ENCODE measurements at places on chromosomes 16 and 17.

DNA sequence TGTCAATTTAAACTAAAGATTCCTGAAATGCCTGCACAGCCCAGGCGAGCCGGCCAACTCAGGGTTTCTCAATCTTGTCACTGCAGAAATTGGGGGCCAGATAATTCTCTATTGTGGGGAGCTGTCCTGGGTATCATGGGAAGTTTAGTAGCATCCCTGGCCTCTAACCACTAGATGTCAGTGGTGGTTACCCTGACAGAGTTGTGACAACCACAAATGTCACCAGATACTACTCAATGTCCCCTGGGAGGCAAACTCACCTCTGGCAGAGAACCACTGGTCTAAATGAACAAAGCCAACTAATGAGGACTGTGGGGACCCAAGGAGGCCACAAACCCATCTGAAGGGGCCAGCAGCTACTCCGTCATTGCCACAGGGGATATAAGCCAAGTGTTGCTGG, 90.9 kb downstream of the MYH11 start:
- DNase-seq = peak; percentile 40

DNA sequence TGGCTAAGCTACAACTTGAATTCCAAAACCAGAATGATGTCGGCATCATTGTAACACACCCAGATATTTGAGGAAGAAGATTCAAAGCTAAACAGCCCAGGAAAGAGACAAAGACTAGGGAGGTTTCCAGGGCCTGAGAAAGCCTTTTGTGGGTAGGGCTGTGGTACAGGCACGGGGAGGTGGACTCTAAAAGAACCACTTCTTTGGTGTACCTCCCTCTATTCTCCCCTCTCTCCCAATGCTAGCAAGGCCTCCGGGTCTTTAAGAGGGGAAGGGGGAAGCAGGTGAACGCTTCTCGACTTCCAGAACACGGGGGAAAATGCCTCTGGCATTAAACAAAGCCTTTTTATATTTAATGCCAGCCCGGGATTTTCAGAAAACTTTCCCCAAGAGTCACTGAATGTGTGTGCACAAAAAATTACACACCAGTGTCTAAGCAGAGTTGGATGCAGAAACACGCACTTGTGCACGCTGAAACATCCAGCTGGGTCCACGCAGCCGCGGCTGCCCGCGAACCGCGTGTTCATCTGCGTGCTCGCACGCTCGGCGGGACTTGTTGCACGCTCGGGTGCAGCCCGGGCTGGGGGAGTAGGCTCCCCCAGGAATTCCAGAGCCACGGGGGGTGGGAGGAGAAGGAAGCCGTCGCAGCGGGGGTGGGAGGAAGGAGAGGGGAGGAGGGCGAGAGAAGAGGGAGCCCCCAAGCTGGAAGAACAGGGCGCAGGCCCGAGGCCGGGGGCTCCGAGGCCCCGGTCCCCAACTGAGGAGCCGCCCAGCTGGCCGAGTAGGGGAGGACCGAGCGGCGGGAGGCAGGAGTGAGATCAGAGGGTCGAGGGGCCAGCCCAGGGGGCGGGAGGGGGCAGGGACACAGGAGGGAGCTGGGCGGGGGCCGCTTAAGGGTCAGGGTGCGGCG, 20.1 kb upstream of the ZNF423 start:
- no peak for DNase-seq

- DNase-seq = no peak
Measured at GRCh38 chr17:36889770-36890349, 47.4 kb upstream of the LHX1 start.

GRCh38 chr16:80277182-80277581, 263.6 kb upstream of the DYNLRB2 start:
- no peak for DNase-seq

GRCh38 chr16:60123392-60124023, 1389.4 kb upstream of the GOT2 start:
- DNase-seq = no peak

- no peak for DNase-seq
Measured at GRCh38 chr17:65183736-65184135, 46.6 kb downstream of the RGS9 start.

- DNase-seq = peak; percentile 32
Measured at GRCh38 chr16:79970551-79971236, 370.2 kb upstream of the MAF start.

DNA sequence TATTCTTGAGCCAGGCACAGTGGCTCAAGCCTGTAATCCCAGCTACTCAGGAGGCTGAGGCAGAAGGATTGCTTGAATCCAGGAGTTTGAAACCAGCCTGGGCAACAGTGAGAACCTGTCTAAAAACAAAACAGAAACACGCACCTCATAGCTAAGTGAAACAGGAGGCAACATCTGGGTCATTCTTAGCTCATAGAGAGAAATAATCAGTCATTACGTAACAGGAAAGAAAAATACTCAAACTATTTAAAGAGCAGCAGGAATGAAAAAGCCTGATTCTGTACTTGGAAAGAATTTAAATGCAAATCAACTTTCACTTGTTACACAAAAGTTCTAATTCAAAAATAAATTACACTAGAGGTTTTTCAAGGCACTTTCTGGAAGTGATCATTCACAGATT, 17.2 kb downstream of the CHCT1 start:
- DNase-seq = no peak

- DNase-seq = peak; percentile 23
Measured at GRCh38 chr16:11560701-11561453, 25.8 kb downstream of the LITAF start.

GRCh38 chr16:8776129-8776584, 21.3 kb downstream of the TMEM186 start:
- DNase-seq = no peak

DNA sequence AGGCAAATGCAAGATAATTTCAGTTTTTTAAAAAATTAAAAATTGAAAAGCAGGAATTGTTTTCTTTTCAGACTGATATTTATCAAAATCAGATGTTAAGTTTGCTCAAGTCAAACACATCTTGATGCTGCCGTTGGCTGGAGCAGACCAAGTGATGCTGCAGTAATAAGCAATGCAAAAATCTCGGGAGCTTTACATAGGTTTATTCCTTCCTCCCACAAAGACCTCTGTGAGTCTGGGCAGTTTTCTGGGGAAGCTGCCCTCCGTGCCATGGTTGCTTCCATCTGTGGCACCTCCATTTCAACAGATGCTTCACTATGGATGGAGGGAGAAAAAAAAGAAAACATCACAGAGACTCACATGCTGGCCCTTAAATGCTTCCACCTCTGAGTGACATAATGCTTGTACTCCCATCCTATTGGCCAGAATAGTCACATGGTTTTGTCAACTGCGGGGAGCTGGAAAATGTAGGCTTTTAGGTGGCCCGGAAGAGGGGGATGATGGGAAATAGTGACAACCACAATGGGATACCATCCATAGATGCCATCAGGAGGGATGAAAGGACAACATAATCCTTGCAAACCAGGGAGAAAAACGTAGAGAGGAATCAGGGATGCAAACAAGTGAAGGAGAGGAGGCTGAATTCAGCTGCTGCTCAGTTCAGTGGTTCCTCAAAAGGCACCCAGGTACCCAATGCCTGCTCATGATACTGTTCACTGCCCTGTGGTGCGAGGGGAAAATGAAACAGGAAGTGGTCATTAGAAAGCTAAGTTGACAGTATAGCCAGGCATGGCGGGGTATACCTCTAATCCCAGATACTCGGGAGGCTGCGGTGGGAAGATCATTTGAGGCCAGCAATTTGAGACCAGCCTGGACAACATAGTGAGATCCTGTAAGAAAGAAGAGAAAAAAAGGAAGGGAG, 13.5 kb upstream of the ERCC4 start:
- peak; percentile 5 for DNase-seq

DNA sequence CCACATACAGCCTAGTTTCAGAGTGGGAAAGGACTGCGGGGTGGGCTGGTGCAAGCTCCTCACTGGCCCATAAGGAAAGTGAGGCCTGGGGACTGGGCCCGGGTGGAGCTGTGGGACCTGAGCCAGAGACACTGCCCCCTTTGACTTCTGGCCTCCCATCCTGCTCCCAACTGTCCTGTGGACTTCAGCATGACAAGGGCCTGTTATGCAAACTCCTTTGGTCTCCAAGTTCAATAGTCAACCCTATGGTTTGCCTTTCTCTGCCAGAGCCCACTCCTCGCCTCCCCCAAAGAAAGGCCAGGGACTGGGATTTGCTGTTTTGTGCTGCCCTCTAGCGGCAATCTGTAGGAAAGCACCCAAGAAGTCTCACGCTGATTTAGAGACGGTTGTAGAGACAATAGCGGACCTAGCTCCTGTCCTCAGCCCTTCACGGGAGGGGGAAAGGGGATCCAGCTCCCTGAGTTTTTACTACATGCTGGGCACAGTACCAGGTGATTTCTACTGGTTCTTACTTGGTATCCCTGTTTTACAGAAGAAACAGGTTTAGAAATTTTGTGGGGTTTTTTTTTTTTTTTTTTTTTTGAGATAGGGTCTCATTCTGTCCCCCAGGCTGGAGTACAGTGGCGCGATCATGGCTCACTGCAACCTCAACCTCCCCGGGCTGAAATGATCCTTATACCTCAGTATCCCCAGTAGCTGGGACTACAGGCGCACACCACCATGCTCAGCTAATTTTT, 1.2 kb upstream of the TLCD3B start:
- DNase-seq = peak; percentile 57

- no peak for DNase-seq
Measured at GRCh38 chr16:30837904-30838303, 50.9 kb upstream of the ZNF629 start.

- DNase-seq = no peak
Measured at GRCh38 chr17:82031885-82032627, 578 bp downstream of the RAC3 start.

- DNase-seq = no peak
Measured at GRCh38 chr17:82789051-82789592, 37.3 kb downstream of the TBCD start.

DNA sequence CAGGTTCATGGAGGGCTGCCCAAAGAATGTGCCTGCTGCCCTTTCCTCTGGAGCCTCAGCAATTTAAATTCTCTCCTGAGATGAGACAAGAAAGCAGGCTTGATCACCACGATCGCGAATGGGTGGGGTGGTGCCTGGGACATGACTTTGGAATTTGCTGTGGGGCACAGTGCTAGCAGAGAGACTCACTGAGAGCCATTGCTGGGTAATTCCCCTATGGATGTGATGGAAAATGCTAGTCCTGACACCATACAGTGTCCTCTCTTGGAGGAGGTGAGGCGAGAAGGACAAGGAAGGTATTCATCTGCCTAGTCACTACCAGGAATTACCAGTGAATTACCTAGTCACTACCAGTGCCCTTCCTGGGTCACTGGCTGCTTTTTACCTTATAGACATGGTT, 15.5 kb downstream of the FAM20A start:
- no peak for DNase-seq

- DNase-seq = no peak
Measured at GRCh38 chr16:30063278-30063892, 2.2 kb upstream of the ALDOA start.

- no peak for DNase-seq
Measured at GRCh38 chr16:9012848-9013507, 49.3 kb upstream of the USP7 start.

- DNase-seq = no peak
Measured at GRCh38 chr16:64196444-64196843, 925.4 kb downstream of the CDH11 start.

- DNase-seq = no peak
Measured at GRCh38 chr17:59387351-59388068, 56.1 kb downstream of the YPEL2 start.

GRCh38 chr16:53878216-53878615, 174.3 kb downstream of the FTO start:
- DNase-seq = no peak

DNA sequence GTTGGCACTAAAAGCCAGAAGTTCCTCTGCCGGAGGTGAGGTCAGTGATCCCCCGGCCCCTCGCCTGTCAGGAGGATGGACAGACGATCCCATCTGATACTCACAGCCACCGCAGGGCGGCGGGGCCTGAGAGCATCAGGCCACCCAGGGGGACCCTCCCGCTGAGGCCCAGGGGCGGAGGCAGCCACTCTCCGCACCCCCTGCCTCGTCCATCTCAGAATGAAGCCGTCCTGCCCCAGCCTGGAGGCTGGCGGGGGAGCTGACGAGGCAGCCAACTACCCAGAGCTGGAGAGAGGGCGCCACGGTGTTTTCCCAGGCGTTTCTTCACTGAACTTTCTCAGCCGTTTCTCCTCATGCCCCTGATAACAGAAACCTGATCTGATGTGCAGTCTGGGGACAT, 22.6 kb downstream of the TPSD1 start:
- no peak for DNase-seq

Data from mucosa of gallbladder (tissue), 1 donor.